ENCODE measurements at places on chromosomes 11 and 22. TPM values are rescaled to one million over a fixed set of nuclear protein-coding genes. Genes with fewer than 3 reads are reported as not detected.
A peak's percentile ranks its signal among the peaks of the same experiment; 100 is the strongest.

Gene HTR3A
- total RNA-seq = not detected

Gene OR5B3
- total RNA-seq = not detected

Gene YPEL1
- 1.6 TPM for total RNA-seq

Gene SGSM1
- 0.38 TPM for total RNA-seq

DNA sequence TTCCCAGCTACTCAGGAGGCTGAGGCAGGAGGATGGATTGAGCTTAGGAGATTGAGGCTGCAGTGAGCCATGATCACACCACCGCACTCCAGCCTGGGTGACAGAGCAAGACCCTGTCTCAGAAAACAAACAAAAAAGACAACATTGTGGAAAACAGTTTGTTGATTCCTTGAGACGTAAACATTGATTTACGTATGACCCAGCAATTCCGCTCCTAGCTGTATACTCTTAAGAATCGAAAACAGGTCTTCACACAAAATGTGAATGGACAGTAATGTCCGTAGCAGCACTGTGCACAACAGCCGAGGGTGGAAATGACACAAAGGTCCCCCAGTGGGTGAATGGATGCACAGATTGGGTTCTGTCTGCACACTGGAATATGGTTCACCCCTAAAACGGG is 49.3 kb downstream of the LRP5 start:
- H3K27ac ChIP-seq = no peak overlapping the region
- no peaks in the 10 kb centered on the region for H3K4me1 ChIP-seq
- H3K4me3 ChIP-seq = no peak overlapping the region

DNA sequence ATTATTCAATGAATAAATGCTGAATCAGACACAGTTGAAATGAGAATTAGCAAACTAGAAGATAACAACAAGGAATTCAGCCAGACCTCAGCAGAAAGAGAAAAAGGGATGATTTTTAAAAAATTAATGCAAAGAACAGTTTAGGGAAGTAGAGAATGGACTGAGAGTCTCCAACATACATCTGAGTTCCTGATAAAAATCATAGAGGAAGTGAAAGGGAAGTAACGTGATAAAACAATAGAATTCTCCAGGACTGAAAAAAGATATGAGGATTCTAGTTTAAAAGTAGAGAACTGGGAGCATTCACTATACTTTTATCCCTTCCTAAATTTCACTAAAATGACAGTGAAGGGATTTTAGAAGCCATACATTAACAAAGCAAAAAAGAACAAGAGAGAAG is 592.0 kb downstream of the SOX6 start:
- H3K27me3 ChIP-seq = peaks cover 2% of the 10 kb centered on the region
- no peak overlapping the region for H3K27ac ChIP-seq
- no peak overlapping the region for H3K4me3 ChIP-seq
- DNase-seq = no peak

GRCh38 chr22:39173787-39174497 is 21.5 kb upstream of the CBX7 start:
- H3K27ac ChIP-seq = peak overlapping the region; percentile 35
- H3K4me1 ChIP-seq = peaks cover 54% of the 10 kb centered on the region
- peak overlapping the region; percentile 10 for H3K4me3 ChIP-seq
- H3K27me3 ChIP-seq = peaks cover 1% of the 10 kb centered on the region
- peak; percentile 61 for DNase-seq

- no peak overlapping the region for H3K4me3 ChIP-seq
- peaks cover 10% of the 10 kb centered on the region for H3K4me1 ChIP-seq
- no peak overlapping the region for H3K27ac ChIP-seq
- peaks cover 35% of the 10 kb centered on the region for H3K36me3 ChIP-seq
Measured at GRCh38 chr11:9170450-9170849, 79.1 kb upstream of the SCUBE2 start.

DNA sequence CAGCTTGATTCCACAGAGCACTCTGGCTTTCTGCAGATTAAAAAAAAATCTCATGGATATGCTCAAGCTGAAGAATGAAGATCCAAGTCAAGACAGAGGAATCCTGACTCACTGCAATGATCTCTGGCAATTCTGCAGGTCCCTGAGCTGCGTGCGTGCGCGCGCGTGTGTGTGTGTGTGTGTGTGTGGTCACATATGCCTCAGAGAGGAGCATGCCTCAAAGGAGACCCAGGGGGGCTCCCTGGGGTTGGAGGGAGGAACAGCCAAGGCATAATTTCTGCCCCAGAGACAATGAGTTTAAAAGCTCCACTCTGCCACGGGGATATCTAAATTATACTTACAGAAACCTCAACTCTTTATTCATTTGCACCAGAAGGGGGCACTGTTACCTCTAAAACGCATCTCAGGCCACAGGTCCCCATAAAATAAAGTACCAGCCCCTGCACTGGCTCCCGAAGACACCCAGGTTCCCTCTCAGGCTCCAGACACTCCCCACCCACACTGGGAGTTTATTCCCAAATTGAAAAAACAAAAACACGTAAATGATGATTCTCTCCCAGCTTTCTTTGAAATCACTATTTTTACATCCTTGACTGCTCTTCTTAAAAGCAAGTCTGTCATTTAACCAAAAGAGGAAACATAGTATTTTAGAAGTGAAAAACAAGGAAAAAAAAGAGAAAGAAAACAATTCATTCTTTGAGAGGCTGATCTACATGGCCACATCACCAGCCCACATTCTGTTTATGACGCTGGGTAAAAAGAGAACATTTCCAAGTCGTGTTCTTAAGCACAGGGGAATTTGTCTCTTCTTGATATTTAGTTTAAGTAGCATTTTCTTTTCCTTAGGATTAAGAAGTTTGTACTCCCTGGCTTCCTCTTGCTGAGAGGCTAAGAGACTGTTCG is 401.0 kb downstream of the LARGE1 start:
- H3K27me3 ChIP-seq = no peaks in the 10 kb centered on the region
- H3K4me3 ChIP-seq = no peak overlapping the region
- DNase-seq = no peak

- H3K36me3 ChIP-seq = no peaks in the 10 kb centered on the region
- H3K4me3 ChIP-seq = no peak overlapping the region
- H3K27me3 ChIP-seq = no peaks in the 10 kb centered on the region
- no peak for DNase-seq
- H3K4me1 ChIP-seq = no peaks in the 10 kb centered on the region
Measured at GRCh38 chr11:109077291-109077920, 344.6 kb upstream of the C11orf87 start.

DNA sequence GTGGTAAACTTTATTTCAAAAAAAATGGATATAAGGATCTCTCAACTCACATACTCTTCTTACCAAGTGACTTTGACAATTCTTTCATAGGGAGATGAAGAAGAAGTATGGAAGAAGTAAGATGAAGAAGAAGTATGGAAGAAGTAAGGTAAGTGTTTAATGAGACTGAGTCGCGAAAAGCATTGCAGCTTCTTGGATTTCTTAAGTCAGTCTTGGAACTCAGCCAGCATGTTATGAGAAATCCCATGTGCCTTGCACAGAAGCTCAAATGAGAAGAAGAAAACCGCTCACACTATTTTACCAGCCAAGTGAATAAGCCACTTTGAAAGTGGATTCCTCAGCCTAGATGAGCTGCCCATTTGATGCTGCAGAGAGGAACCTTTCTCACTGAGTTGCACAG is 332.0 kb upstream of the CCDC179 start:
- no peaks in the 10 kb centered on the region for H3K4me1 ChIP-seq
- no peak overlapping the region for H3K27ac ChIP-seq
- no peak overlapping the region for H3K4me3 ChIP-seq
- no peaks in the 10 kb centered on the region for H3K27me3 ChIP-seq
- no peaks in the 10 kb centered on the region for H3K36me3 ChIP-seq
- DNase-seq = no peak

Data from activated CD4-positive, alpha-beta memory T cell treated with anti-CD3 and anti-CD28 coated beads for 36 hours (primary cell).